GM12865 (cell line): ENCODE measurements at places on chromosomes 2 and 18.

DNA sequence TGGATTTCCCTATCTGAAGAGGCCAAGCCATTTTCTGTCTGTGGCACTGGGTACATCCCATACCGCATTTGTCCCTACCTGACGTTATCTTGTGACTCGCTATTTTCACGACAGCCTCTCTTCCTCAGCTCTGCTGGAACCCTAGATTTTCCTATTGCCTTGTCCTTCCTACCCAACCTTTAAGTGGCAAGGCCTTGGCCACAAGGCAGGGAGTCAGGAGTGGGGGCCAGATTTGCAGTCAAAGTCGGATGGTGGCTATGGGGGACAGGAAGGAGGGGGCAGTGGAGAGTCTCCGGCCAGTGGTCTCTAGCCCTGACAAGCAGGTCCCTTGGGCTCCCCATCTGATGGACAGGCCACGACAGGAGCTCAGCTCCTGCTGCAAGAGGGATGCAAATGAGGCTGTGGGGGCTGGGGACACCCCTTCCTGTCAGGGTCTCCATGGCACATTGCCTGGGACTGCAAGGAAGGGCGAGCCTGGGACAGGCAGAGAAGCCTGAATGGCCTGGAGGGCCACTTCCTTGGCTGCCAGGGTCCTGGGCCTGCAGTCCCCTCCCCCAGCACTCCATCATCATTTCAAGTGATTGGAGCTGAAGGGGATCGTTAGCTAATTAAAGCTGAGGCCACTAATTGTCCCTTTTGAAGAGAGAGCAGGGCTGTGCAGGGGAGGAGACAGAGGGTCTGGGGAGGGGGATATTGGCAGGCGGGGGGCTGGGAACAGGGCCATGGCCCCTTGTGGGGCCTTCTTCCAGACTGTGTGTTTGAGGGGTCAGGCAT, 6.3 kb upstream of the ECEL1 start:
- no peak for DNase-seq

DNA sequence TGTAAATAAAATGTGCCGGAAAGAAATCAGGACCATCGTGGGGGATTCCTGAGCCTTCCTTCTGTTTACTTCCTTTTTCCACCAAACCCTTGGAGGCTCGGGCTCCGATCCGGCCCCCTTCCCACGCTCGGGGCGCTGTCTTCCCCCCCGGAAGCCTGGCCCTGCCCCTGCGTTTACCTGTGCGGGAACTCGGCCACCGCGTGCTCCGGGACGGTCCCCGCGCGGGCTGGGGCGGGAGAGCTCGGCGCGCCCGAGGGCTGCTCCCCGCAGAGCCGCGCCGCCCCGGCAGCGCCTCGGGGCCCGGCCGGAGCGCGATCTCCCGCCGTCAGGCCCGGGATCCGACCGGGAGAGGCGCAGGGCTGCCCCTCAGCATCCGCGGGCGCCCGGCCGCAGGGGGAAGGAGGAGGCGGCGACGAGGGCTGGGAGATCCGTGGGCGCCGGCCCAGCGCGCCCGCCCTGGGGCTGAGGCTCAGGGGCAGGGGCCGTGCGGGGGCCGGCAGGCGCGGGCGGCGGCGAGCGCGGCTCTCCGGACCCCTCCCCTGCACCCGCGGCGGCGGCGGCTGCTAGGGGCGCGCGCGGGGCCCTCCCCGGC, 435 bp downstream of the ADCY3 start:
- DNase-seq: peak; percentile 18

GRCh38 chr18:14930076-14930475, 182.1 kb downstream of the ANKRD30B start:
- DNase-seq: no peak

DNA sequence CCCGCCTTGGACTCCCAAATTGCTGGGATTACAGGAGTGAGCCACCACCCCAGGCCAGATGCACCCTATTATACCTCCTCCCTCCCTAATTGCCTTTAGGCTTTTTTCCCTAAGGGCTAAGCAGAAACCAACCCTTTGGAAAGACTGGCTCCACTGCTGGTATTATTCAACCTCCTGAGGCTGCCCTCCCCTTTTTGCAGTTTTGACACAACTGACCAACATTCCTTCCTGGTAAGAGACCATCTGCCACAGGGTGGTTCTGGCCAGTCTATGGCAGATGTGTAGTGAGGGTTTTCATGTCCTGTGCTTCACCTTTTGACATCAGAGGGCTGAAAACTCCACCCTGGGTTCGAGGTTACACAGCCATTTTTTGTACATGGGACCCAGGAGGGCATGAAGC, 1785.3 kb upstream of the CELF4 start:
- DNase-seq: no peak

DNA sequence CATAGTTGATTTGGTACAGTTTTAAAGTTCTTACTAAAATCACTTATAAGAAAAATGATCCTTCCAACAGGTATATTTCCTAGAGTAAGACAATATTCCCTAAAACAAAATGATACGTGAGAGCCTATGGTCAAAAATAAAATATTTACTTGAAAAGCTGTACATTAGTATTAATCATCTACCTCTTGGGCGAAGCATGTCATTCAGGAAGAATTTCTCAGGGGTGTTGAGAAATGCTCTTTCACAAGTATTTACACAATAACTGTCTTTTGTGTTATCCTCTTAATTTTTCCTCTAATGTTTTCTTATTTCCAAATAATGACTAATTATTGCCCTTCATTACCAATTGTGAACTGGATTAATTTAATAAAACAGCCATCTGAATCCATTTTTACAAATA, 466.3 kb downstream of the SATB2 start:
- DNase-seq: no peak
